SJSA1 (cell line): ENCODE measurements at places on chromosomes 2 and 18. TPM values are rescaled to one million over a fixed set of nuclear protein-coding genes. Genes with fewer than 3 reads are reported as not detected.

DNA sequence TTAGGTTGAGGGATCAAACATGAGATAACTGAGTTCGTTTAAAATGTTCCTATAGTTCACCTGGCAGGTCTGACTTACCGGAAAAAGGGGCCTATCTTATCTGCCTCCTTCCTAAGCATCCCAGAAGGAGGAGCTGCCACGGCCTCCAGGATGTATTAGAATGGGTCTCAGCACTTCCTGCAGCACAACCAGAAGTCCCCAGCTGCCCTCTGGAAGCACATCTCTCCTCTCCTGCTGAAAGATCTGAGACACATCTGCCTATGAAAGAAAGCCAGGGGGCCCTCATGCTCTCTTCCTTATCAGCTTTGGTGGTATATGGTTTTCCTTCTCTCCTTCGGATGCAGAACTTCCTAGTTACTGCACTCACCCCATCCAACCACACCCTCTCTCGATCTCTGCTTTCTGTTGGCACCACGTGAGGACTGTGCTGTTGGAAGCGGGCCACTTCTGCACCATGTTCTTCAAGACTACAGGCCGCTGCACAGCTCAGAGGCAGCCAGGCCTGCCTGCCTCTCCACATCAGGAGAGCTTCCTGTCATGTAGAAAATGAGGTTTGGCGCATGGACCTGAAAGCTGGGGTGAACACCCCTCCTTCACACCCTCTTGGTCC, 6.5 kb downstream of the IGFBP5 start:
- DNase-seq: no peak
- no peaks in the 10 kb centered on the region for H3K36me3 ChIP-seq
- H3K4me1 ChIP-seq: peaks cover 14% of the 10 kb centered on the region
- no peak overlapping the region for H3K4me3 ChIP-seq
- H3K27ac ChIP-seq: no peak overlapping the region

DNA sequence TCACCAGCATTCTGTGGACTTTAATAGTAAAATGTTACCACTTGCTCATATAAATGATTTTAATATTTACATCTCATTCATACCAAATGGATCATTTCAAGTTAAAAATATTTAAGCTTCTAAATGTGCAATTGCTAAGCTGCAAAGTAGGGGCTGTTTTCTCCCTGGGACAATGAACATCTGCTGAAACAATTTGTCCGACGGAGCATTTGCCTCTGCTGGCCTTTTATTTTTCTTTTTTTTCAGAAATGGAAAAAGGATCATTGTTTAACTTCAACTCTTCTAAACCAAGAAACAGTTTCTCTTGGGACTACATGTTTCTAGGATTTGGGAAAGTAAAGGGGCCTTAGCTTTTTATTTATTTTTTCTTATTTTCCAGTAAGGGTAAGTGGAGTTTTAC, 43.8 kb upstream of the ITPRID2 start:
- H3K36me3 ChIP-seq: no peaks in the 10 kb centered on the region
- no peak overlapping the region for H3K27ac ChIP-seq
- 0 out of 2 replicates have a peak, but pooled peaks cover 2% of the 10 kb centered on the region for H3K4me1 ChIP-seq
- no peak for DNase-seq
- no peak overlapping the region for H3K4me3 ChIP-seq
- H3K27me3 ChIP-seq: no peaks in the 10 kb centered on the region

GRCh38 chr18:22550366-22550765, 132.7 kb upstream of the CTAGE1 start:
- no peak for DNase-seq
- no peaks in the 10 kb centered on the region for H3K27me3 ChIP-seq
- H3K36me3 ChIP-seq: no peaks in the 10 kb centered on the region
- no peak overlapping the region for H3K4me3 ChIP-seq

GRCh38 chr2:157792335-157793052, 83.6 kb downstream of the ACVR1 start:
- no peak overlapping the region for H3K4me3 ChIP-seq
- H3K27me3 ChIP-seq: no peaks in the 10 kb centered on the region
- H3K36me3 ChIP-seq: no peaks in the 10 kb centered on the region; the same call in 1 of the 2 replicates
- H3K4me1 ChIP-seq: peaks cover 57% of the 10 kb centered on the region
- peak; percentile 81 for DNase-seq

GRCh38 chr2:239420082-239420481, 19.3 kb upstream of the HDAC4 start:
- H3K27ac ChIP-seq: no peak overlapping the region
- H3K36me3 ChIP-seq: no peaks in the 10 kb centered on the region
- no peaks in the 10 kb centered on the region for H3K4me1 ChIP-seq
- DNase-seq: peak; percentile 9
- H3K27me3 ChIP-seq: peaks cover 7% of the 10 kb centered on the region

DNA sequence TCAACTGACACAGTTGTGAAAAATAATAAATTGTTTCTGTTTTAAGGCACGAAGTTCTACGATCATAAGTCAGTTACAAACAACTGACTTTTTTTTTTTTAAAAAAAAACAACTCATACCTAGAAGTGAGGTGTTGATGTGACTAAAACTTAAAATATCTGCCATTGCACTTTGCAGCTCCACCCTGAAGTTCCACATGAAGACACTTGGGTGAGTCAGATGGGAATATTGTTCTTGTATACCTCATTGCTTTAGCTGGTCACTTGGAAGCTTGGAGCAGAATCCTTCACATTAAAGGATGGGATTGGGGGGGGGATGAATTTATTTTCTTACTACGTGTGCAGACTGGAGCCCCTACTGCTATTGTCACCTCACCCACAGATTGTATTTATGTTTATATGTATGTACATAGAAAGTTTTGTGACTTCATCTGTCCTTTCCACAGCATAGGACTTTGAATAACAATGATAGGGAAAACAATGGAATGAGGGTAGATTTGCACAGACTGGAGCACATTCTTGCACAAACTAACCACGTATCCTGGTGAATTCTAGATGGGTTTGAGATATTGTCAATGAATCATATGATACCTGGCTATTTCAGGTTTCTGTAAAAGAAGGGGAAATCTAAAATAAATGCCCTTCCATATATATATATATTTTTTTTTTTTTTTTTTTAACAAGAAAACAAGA, 57.9 kb upstream of the ARHGAP15 start:
- no peaks in the 10 kb centered on the region for H3K36me3 ChIP-seq
- H3K27me3 ChIP-seq: no peaks in the 10 kb centered on the region
- no peaks in the 10 kb centered on the region for H3K4me1 ChIP-seq
- no peak overlapping the region for H3K4me3 ChIP-seq
- no peak overlapping the region for H3K27ac ChIP-seq

DNA sequence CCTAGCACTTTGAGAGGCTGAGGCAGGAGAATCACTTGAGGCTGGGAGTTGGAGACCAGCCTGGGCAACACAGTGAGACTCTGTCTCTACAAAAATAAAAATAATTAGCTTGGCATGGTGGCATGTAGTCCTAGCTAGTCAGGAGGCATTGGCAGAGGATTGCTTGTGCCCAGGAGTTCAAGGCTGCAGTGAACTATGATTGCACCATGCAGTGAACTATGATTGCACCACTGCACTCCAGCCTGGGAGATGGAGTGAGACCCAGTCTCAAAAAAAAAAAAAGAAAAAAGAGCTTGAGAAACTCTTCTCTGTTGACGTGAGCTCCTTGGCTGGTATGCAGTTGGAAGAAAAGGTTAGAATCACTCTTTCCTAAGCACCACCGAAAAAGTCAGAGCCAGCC, 125.1 kb upstream of the TNP1 start:
- DNase-seq: no peak
- H3K27ac ChIP-seq: no peak overlapping the region
- H3K4me1 ChIP-seq: no peaks in the 10 kb centered on the region
- no peaks in the 10 kb centered on the region for H3K36me3 ChIP-seq
- no peaks in the 10 kb centered on the region for H3K27me3 ChIP-seq

Gene POTEJ
- not detected in 2 replicates for total RNA-seq

DNA sequence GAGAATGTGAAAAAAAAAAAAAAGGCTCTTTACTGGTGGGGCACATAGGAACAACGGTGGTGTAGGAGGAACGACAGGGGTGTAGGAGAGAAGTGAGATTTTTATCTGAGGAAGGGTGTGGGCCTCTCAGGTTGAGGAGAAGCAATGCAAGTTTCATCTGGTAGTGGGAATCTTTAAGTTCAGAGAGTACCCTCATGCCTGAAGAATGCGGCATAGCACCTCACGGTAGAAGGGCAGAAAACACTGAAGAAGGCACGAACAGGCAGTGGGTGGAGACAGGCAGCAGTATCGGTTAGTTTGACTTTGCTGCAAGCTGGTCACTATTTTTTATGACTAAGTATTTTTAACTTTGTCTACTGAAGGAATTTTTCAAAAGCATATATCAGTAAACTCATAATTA, 52.2 kb upstream of the TSPYL6 start:
- peaks cover 8% of the 10 kb centered on the region for H3K4me1 ChIP-seq
- H3K4me3 ChIP-seq: no peak overlapping the region
- H3K36me3 ChIP-seq: no peaks in the 10 kb centered on the region

GRCh38 chr2:66137606-66138130, 297.3 kb upstream of the MEIS1 start:
- no peak overlapping the region for H3K27ac ChIP-seq
- H3K27me3 ChIP-seq: no peaks in the 10 kb centered on the region
- H3K4me1 ChIP-seq: no peaks in the 10 kb centered on the region
- DNase-seq: no peak
- H3K4me3 ChIP-seq: no peak overlapping the region
